T-helper 17 cell (primary cell): ENCODE measurements at places on chromosomes 6 and 20. TPM values are rescaled to one million over a fixed set of nuclear protein-coding genes. Genes with fewer than 3 reads are reported as not detected.
A peak's percentile ranks its signal among the peaks of the same experiment; 100 is the strongest.

The VSTM2L gene
- not detected for total RNA-seq

The EPM2A gene
- 4.5 TPM for total RNA-seq

The IFT52 gene
- 15.5 TPM for total RNA-seq

The CALHM5 gene
- total RNA-seq: not detected

The SLC22A2 gene
- total RNA-seq: not detected

The KCNK17 gene
- 0.26 TPM for total RNA-seq

The TRIM10 gene
- 0.37 TPM for total RNA-seq

The HRH3 gene
- not detected for total RNA-seq

The C6orf132 gene
- total RNA-seq: not detected

The MYB gene
- total RNA-seq: 1.3 TPM

The MATN4 gene
- total RNA-seq: not detected

- peaks cover 5% of the 10 kb centered on the region for H3K4me1 ChIP-seq
- peak overlapping the region; percentile 71 for H3K4me3 ChIP-seq
- DNase-seq: no peak
- H3K27me3 ChIP-seq: no peaks in the 10 kb centered on the region
Measured at GRCh38 chr20:37383229-37383989, 37.5 kb downstream of the SRC start.

GRCh38 chr6:169845426-169846285 lies 94.2 kb downstream of the ERMARD start:
- no peak for DNase-seq
- H3K27me3 ChIP-seq: peaks cover 46% of the 10 kb centered on the region
- H3K27ac ChIP-seq: no peak overlapping the region
- H3K4me3 ChIP-seq: no peak overlapping the region

GRCh38 chr20:20524756-20525155 lies 156.9 kb downstream of the INSM1 start:
- H3K4me3 ChIP-seq: no peak overlapping the region
- H3K36me3 ChIP-seq: peaks cover 15% of the 10 kb centered on the region
- no peaks in the 10 kb centered on the region for H3K27me3 ChIP-seq

- peaks cover 5% of the 10 kb centered on the region for H3K27me3 ChIP-seq
- H3K36me3 ChIP-seq: peaks cover 5% of the 10 kb centered on the region
- peak overlapping the region; percentile 95 for H3K27ac ChIP-seq
- peaks cover 27% of the 10 kb centered on the region for H3K4me1 ChIP-seq
- DNase-seq: peak; percentile 72
Measured at GRCh38 chr20:62740286-62741141, 31.9 kb downstream of the NTSR1 start.

DNA sequence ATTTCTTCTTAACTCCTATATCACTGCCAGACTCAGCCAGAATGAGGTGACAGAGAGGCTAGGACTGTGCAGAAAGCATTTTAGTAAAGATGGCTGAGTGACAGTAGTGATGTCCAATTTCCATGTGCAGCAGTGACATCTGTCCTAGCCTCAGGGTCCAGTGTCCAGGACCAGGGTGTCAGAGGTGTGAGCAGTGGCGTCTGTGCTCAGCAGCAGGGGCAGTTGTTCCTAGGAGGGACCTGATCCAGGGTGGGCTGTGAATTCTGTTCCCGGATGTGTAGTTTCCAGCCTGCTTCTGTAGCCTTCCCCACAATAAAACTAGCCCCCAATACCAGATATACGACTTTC lies 6.0 kb downstream of the HLA-B start:
- peak overlapping the region; percentile 100 for H3K27ac ChIP-seq
- no peak for DNase-seq
- H3K36me3 ChIP-seq: peaks cover 24% of the 10 kb centered on the region

GRCh38 chr6:5652406-5653137 lies 354.2 kb downstream of the NRN1 start:
- DNase-seq: no peak
- H3K27ac ChIP-seq: no peak overlapping the region
- H3K4me3 ChIP-seq: no peak overlapping the region
- H3K4me1 ChIP-seq: peaks cover 10% of the 10 kb centered on the region

- no peak for DNase-seq
- H3K27me3 ChIP-seq: peaks cover 60% of the 10 kb centered on the region
Measured at GRCh38 chr20:57236813-57237584, 29.4 kb downstream of the BMP7 start.

- H3K27me3 ChIP-seq: peaks cover 31% of the 10 kb centered on the region
- no peak for DNase-seq
- H3K27ac ChIP-seq: no peak overlapping the region
- H3K36me3 ChIP-seq: no peaks in the 10 kb centered on the region
- no peaks in the 10 kb centered on the region for H3K4me1 ChIP-seq
- no peak overlapping the region for H3K4me3 ChIP-seq
Measured at GRCh38 chr20:22999756-23000155, 35.4 kb upstream of the SSTR4 start.

DNA sequence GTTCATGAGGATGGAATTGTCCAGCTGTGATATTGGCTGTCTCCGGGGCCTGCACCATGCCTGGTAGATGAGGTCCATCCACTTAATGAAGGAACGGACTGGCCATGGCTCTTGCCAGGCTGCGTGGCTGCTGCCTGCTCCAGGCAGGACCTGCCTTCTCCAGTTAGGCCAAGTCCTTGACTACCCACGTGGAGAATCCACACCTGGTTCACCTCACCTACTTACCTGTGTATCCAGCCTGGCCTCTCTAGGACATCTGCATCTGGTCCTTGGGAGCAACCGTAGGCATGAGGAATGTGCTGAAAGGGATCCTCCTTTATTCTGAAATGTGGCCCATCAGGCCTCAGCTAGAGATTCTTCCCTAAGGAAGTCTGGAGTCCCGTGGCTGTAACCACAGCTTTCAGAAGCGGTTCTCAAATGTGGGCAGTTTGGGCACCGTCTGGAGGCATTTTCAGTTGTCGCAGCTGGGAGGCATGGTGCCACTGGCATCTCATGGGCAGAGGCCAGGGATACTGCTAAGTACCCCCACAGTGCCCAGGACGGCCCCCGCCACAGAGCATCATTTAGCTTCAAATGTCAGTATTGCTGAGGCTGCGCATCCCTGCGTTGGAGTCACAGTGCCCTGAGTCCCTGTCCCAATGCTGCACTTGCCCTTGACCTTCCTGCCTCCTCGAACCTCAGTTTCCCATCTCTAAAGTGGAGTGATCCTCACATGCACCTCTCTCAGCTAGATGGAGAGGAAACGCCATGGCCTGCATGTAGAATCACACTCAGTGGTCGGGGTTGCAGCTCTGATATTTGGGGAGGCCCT lies 67.5 kb downstream of the PHACTR3 start:
- no peak overlapping the region for H3K4me3 ChIP-seq
- H3K36me3 ChIP-seq: no peaks in the 10 kb centered on the region
- peaks cover 39% of the 10 kb centered on the region for H3K27me3 ChIP-seq
- no peak for DNase-seq

DNA sequence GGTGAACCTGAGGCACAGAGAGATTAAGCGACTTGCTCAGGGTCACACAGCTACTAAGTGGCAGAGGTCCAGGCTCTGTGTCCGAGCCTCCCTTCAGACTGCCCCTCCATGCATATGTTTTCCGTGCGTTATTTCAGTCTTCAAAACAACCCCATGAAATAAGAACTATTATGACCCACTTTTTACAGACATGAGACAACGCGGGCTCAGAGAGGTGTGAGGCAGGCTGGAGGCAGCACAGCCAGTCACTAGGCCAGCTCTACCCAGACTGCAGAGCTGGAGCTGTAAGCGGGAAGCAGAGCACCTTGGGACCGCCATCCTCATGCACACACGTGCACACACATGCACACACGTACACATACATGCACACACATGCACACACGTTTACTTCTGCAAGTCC lies 62.3 kb downstream of the PSMG4 start:
- H3K27ac ChIP-seq: peak overlapping the region; percentile 94
- no peak overlapping the region for H3K4me3 ChIP-seq
- no peak for DNase-seq
- H3K36me3 ChIP-seq: no peaks in the 10 kb centered on the region
- peaks cover 25% of the 10 kb centered on the region for H3K27me3 ChIP-seq
- peaks cover 26% of the 10 kb centered on the region for H3K4me1 ChIP-seq

DNA sequence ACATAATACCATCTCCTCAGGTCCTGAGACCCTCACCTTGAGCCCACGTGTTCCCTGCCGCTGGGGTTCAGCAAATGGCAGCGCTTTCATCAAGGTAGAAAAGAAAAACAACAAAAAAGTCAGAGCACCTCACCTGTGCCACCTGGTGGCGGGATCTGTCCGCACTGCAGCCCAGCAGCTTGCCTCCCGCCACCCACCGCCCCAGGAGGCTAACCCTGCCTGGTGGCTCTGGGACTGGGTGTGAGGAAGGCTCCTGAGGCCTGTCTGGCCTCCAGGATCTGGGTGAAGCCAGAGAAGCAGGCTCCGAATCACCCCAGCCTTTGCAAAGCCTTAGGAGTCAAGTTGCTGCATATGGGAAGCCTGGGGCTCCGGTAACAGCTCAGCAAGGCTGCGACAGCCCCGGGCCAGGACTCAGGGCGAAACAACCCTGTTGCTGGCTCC lies 270.8 kb downstream of the BMP7 start:
- H3K36me3 ChIP-seq: no peaks in the 10 kb centered on the region
- H3K4me1 ChIP-seq: no peaks in the 10 kb centered on the region
- H3K4me3 ChIP-seq: no peak overlapping the region
- H3K27ac ChIP-seq: no peak overlapping the region
- H3K27me3 ChIP-seq: peaks cover 11% of the 10 kb centered on the region

GRCh38 chr20:57323034-57323433 lies 6.6 kb upstream of the SPO11 start:
- no peak for DNase-seq
- no peak overlapping the region for H3K4me3 ChIP-seq
- H3K27me3 ChIP-seq: peaks cover 62% of the 10 kb centered on the region
- peaks cover 2% of the 10 kb centered on the region for H3K4me1 ChIP-seq
- H3K27ac ChIP-seq: no peak overlapping the region

- H3K27ac ChIP-seq: peak overlapping the region; percentile 94
- peak overlapping the region; percentile 65 for H3K4me3 ChIP-seq
- no peak for DNase-seq
Measured at GRCh38 chr6:149093643-149094042, 223.9 kb upstream of the TAB2 start.

DNA sequence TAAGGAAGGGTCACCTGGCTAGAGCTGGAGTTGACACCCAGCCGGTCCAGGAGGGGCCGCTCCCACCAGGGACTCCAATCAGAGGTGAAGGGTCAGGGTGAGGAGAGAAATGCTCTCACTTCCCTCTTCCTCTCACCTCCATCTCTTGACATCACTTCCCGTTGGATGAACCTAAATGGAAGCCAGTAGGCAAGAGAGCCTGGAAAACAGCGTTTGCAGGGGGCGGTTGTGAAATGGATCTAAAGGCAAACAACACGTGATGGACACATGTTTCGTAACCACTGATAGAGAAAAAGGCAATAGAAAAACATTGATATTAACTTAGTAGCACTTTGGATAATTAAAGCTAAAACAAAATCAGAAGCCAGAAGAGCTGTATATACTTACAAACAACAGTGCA lies 105.6 kb upstream of the FOXA2 start:
- no peaks in the 10 kb centered on the region for H3K4me1 ChIP-seq

DNA sequence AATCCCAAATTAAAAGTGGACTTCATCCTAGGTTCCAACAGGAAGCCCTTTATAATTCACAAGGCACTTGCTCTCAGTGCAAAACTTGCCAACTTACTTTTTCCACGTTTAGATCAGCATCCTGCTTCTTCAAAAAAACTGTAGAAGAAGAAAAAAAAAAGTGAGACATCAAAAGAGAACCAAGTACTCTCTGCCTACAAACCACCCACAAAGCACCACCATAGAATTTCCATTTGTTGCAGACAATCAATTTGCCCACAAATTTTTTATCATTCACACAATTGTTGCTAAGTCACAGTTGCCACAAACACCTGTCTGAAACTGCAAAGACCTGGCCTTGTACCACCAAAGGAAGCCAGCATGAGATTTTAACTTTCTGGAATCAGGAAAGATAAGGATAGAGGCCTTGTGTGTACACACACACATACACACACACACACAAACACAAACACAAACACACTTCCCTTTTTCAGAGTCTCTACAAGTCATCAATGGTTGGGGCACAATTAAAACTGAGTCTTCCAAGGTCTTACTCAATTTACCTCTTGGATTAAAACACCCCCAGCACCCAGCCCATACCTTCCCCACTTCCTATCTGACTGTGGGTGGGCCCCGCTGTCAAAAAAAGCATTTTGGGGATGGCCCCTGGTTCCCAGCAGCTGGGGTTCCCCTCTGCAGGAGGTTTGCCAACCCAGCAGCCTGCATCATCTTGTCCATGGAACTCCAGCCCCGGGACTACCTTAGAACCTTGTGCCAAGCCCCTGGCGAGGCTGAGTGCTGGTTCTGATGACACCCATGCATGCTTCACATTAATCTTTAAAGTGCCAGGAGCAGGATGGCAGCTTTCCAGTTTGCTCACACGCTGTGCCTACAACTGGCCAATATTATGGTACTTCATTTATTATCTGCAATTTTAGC lies 26.5 kb downstream of the FYN start:
- peaks cover 2% of the 10 kb centered on the region for H3K36me3 ChIP-seq
- H3K27ac ChIP-seq: no peak overlapping the region
- peaks cover 70% of the 10 kb centered on the region for H3K4me1 ChIP-seq
- peak overlapping the region; percentile 73 for H3K4me3 ChIP-seq
- no peak for DNase-seq

DNA sequence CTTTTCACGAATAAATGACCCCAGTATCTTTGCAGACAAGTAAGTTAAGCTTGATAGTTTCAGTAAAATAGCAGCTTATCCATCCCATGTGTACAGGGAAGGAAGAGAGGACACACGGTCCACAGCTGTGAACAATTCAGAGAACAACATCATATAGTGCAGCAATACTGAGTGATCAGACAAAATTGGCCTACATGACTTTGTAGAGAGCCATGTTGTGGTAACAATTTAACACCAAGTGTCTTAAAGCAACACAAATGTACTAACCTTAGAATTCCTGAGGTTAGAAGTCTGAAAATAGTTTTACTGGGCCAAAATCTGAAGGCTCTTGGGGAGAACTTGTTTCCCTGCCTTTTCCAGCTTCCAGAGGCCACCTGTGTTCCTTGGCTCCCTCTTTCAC lies 12.5 kb downstream of the FAM184A start:
- no peak overlapping the region for H3K27ac ChIP-seq
- no peak overlapping the region for H3K4me3 ChIP-seq

GRCh38 chr6:151004383-151005024 lies 139.0 kb downstream of the MTHFD1L start:
- peaks cover 22% of the 10 kb centered on the region for H3K4me1 ChIP-seq
- H3K27ac ChIP-seq: peak overlapping the region; percentile 14
- DNase-seq: no peak
- no peaks in the 10 kb centered on the region for H3K36me3 ChIP-seq
- no peak overlapping the region for H3K4me3 ChIP-seq
- no peaks in the 10 kb centered on the region for H3K27me3 ChIP-seq

GRCh38 chr20:16580147-16580546 lies 6.9 kb upstream of the KIF16B start:
- H3K36me3 ChIP-seq: no peaks in the 10 kb centered on the region
- no peak overlapping the region for H3K27ac ChIP-seq
- H3K4me1 ChIP-seq: peaks cover 3% of the 10 kb centered on the region
- no peak overlapping the region for H3K4me3 ChIP-seq
- H3K27me3 ChIP-seq: peaks cover 24% of the 10 kb centered on the region

- no peak for DNase-seq
- peaks cover 31% of the 10 kb centered on the region for H3K27me3 ChIP-seq
- H3K27ac ChIP-seq: no peak overlapping the region
- H3K4me1 ChIP-seq: peaks cover 2% of the 10 kb centered on the region
- H3K4me3 ChIP-seq: no peak overlapping the region
Measured at GRCh38 chr6:34090935-34091334, 55.0 kb downstream of the GRM4 start.

GRCh38 chr6:79384845-79385244 lies 150.4 kb upstream of the HMGN3 start:
- H3K27me3 ChIP-seq: no peaks in the 10 kb centered on the region
- no peak for DNase-seq
- no peak overlapping the region for H3K27ac ChIP-seq
- H3K36me3 ChIP-seq: no peaks in the 10 kb centered on the region
- no peaks in the 10 kb centered on the region for H3K4me1 ChIP-seq
- no peak overlapping the region for H3K4me3 ChIP-seq
